ENCODE measurements at places on chromosomes 11 and 22.

GRCh38 chr11:108093128-108093904, 28.1 kb upstream of the ACAT1 start:
- no peak for DNase-seq

GRCh38 chr11:78560826-78561484, 13.7 kb downstream of the NARS2 start:
- no peak for DNase-seq

DNA sequence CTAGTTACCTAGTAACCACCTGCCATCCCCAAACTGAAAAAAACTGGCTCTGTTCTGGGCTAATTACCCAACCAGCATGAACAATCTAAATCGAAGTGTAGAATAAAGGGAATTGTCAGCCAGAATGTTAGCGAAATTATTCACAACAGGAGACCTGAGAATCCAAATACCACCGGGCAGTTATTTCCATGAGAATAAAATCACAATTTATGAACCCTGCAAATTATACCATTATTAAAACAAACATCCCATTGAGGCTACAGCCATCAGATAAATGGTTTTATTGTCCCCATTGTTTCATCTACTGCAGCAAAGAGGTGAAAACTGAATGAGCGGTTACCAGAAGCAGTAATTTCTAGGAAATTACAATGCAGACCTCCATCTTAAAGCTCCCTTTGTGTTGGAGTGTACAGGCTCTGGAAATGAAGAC, 21.7 kb downstream of the FAM168A start:
- DNase-seq = no peak

DNA sequence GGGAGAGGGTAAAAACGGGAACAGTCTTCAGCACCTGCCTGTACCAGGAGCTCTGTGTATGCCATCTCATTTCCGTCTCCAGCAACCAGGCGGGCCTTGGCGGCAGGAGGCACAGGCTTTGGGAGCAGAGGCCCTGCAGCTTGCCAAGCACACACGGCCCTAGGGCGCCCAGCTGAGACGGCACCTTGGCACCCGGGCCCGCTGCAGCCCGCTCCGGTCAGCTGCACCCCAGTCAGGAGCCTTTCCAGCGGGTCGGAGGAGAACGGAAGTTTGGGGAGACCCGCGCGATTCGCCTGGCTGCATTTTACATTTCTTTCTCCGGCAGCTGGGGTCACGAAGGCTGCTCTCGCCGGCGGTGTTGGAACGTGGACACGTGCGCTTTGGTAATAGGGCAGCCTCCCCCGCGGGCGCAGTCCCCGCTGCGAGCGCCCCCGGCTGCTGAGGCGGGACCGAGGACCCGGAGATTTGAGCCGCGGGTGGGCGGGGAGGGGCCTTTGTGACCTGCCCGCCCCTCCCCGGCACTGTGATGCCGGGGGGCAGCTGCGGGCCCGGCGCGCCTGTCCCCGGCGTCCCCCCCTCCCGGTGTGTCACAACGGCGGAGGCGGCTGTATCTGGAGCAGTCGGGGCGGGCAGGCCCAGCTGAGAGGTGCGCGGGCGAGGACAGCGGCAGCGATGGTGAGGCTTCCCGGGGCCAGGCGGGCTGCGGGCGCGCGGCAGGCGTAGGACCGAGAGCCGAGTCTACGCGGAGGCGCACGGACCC, at the start of gene TUBA8:
TUBA8 (plus strand) TSS at position 616 of the 760 bp plus-strand sequence; CDS start at position 673, 57 bp downstream.
- no peak for DNase-seq

GRCh38 chr22:17213976-17214375, 5.3 kb downstream of the ADA2 start:
- DNase-seq = no peak
